ENCODE measurements at places on chromosomes 1 and 21. TPM values are rescaled to one million over a fixed set of nuclear protein-coding genes. Genes with fewer than 3 reads are reported as not detected.

GRCh38 chr21:16186742-16187141, 457.0 kb downstream of the USP25 start:
- H3K4me1 ChIP-seq = no peaks in the 10 kb centered on the region
- no peaks in the 10 kb centered on the region for H3K36me3 ChIP-seq
- no peak overlapping the region for H3K27ac ChIP-seq
- DNase-seq = peak; percentile 39
- no peak overlapping the region for H3K4me3 ChIP-seq

DNA sequence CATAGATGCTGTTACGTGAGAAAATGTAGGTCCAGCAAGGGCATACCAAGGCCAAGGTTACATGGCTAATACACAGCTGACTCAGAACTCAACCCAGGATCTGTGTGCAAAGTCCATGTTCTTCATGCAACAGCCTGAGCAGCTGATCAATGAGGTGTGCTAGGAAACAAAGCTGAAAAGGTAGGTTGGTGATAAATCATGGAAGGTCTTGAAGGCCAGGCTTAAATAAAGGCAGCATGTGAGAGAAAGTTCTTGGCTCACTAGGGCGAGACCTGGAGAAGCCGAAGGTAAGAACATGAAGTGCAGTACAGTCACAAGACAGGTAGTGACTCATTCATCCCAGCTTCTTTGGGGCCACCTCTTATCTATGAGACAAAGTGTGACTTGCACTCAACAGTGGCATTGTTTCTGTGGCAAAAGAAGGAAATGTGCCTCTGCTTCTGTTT, 33.4 kb downstream of the TLR5 start:
- DNase-seq = peak; percentile 98
- peaks cover 17% of the 10 kb centered on the region for H3K4me1 ChIP-seq
- H3K36me3 ChIP-seq = no peaks in the 10 kb centered on the region
- H3K27me3 ChIP-seq = no peaks in the 10 kb centered on the region
- peak overlapping the region; percentile 49 for H3K27ac ChIP-seq
- H3K4me3 ChIP-seq = no peak overlapping the region

DNA sequence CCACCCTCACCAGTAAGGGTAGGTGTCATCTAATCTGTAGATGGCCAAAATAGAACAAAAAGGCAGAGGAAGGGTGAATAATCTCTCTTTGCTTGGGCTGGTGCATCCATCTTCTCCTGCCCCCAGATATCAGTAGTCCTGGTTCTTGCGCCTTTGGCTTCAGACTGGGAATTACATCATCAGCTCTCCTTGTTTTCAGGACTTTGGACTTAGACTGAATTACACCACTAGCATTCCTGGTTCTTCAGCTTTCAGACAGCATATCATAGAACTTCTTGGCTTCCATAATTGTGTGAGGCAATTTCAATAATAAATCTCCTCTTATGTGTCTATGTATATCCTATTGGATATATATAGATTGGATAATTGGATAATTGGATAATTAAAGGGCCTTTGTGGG, 403.0 kb upstream of the USP24 start:
- H3K4me3 ChIP-seq = no peak overlapping the region
- H3K27ac ChIP-seq = peak overlapping the region; percentile 41
- peaks cover 10% of the 10 kb centered on the region for H3K4me1 ChIP-seq
- no peaks in the 10 kb centered on the region for H3K27me3 ChIP-seq
- DNase-seq = peak; percentile 73
- no peaks in the 10 kb centered on the region for H3K36me3 ChIP-seq

DNA sequence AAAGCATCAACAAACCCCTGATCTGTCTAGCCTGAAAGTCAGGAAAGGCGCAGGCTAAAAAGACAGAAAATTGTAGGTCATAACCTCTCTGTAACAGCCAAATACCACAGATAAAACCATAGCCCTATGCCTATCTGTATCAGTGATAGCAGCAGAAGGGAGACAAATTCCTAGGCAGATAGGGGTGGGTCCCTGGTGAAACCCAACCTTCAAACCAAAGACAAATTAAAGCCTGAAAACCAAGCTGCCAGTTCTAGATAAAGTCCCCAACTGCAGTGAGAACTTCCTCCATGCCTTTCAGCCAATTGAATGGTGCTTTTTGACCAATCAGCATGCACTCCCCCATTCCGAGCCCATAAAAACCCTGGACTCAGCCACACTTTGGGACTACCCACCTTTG, 115.3 kb downstream of the NTPCR start:
- H3K36me3 ChIP-seq = no peaks in the 10 kb centered on the region
- no peaks in the 10 kb centered on the region for H3K27me3 ChIP-seq
- H3K4me1 ChIP-seq = no peaks in the 10 kb centered on the region

GRCh38 chr1:55800503-55800902, 585.3 kb upstream of the USP24 start:
- DNase-seq = no peak
- no peaks in the 10 kb centered on the region for H3K27me3 ChIP-seq
- no peak overlapping the region for H3K27ac ChIP-seq
- H3K4me1 ChIP-seq = peaks cover 12% of the 10 kb centered on the region
- no peaks in the 10 kb centered on the region for H3K36me3 ChIP-seq

DNA sequence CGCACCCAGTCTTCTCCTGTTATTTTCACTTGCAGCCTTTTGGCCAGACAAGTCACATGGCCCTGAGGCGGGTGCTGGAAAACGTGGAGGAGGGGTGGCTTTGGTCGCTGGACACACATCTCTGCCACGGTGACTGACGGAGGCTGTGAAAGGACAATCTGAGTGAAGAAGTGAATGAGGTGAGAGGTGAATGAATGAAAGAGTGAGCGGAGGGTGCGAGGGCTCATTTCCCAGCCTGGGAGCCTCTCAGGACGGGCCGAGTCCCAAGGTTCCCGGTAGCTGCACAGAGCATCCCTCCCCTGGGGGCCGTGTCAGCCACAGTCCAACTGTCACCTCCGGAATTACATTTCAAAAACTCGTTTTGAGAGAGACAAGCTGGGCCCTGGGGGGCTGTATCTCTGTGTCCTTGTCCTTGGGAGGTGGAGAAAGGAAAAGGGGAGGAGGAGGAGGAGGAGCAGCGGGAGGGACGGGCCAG, 89.6 kb downstream of the UBIAD1 start:
- peaks cover 4% of the 10 kb centered on the region for H3K27me3 ChIP-seq
- no peak overlapping the region for H3K4me3 ChIP-seq
- no peak overlapping the region for H3K27ac ChIP-seq
- H3K4me1 ChIP-seq = peaks cover 10% of the 10 kb centered on the region

- no peaks in the 10 kb centered on the region for H3K4me1 ChIP-seq
- peak; percentile 84 for DNase-seq
- no peak overlapping the region for H3K27ac ChIP-seq
- no peak overlapping the region for H3K4me3 ChIP-seq
- no peaks in the 10 kb centered on the region for H3K27me3 ChIP-seq
These were observed 119.7 kb downstream of the UCHL5 start for GRCh38 chr1:192939440-192939839.

DNA sequence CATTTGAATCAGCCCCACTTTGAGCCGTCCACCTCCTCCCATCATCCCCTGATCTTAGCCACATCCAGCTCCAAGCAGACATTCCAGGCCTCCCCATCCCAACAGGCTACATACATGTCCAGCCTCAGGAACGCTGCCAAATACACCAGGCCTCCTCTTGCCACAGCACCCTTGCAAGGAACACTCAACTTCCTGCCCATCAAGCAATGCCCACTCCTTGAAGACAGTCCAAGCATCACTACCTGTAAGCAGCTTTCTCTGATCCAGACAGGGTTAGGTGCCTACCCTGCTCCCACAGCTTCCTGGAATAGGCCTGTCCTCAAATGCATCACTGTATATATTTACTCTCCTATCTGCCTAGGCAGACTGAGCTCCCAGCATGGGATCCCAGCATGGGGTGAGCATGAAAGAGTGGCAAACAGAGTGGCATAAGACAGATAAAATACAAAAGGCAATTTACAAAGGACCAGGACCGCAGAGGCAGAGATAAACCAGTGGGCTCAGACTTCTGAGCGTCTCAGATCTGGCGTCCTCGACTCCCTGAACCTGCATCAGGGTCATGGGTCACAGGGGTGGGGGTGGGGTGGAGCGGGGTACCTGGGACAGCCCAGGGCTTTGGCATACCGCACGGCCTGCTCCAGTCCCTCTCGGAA, 816 bp downstream of the HYI start:
- peaks cover 46% of the 10 kb centered on the region for H3K36me3 ChIP-seq
- H3K4me1 ChIP-seq = peaks cover 20% of the 10 kb centered on the region
- H3K27ac ChIP-seq = peak overlapping the region; percentile 64
- DNase-seq = peak; percentile 45

GRCh38 chr1:228280961-228281591, 73.2 kb downstream of the OBSCN start:
- no peak for DNase-seq
- no peak overlapping the region for H3K4me3 ChIP-seq
- H3K27me3 ChIP-seq = no peaks in the 10 kb centered on the region
- peaks cover 34% of the 10 kb centered on the region for H3K36me3 ChIP-seq

DNA sequence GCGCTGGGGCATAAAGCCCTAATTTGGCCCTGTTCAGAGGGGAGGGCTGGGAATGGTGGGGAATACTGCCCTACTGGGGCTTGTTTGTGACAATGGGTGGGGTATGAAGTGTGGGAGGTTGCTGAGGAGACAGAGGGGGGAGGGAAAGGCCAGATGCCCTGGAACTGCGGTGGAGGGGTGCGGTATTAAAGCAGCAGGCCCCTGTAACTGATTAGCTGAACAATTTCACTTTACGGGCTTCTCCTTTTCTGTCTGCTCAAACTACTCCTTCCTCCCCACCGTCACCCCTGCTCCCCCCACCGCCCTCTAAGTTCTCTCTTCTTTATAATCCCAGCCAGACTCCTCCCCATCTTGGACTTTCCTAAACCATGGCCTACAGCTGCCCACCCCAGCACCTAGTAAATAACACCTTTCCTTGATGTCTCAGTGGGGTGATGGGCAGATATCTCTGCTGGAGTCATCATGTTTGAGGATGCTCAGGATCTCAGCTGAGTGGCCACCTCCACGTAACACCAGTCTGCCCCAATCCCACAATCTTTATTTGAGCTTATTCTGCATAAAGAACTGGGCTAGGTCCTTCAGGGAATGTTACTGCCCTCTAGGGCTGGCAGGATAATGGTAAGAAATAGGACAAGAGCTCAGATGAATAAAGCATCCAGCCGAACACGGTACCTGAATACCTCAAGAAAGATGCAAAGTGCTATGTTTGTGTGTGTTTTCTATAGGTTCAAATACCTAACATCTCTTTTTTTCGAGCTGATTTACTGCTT, 33.5 kb downstream of the XCL1 start:
- peaks cover 5% of the 10 kb centered on the region for H3K4me1 ChIP-seq
- no peaks in the 10 kb centered on the region for H3K27me3 ChIP-seq
- DNase-seq = no peak
- H3K36me3 ChIP-seq = no peaks in the 10 kb centered on the region
- H3K27ac ChIP-seq = no peak overlapping the region

- H3K36me3 ChIP-seq = no peaks in the 10 kb centered on the region
- H3K4me1 ChIP-seq = peaks cover 11% of the 10 kb centered on the region
- no peak overlapping the region for H3K4me3 ChIP-seq
- H3K27ac ChIP-seq = peak overlapping the region; percentile 40
- no peaks in the 10 kb centered on the region for H3K27me3 ChIP-seq
- no peak for DNase-seq
These were observed 39.4 kb downstream of the C8A start for GRCh38 chr1:56894014-56894413.

- no peak overlapping the region for H3K4me3 ChIP-seq
- peaks cover 5% of the 10 kb centered on the region for H3K27me3 ChIP-seq
- H3K4me1 ChIP-seq = no peaks in the 10 kb centered on the region
- H3K27ac ChIP-seq = no peak overlapping the region
- H3K36me3 ChIP-seq = no peaks in the 10 kb centered on the region
These were observed 124.6 kb upstream of the RUNX3 start for GRCh38 chr1:25054526-25055323.

GRCh38 chr1:90133133-90133532, 138.2 kb downstream of the ZNF326 start:
- peaks cover 7% of the 10 kb centered on the region for H3K4me1 ChIP-seq
- no peak overlapping the region for H3K27ac ChIP-seq
- peak; percentile 8 for DNase-seq

Gene PRDM2
- polyA plus RNA-seq = 26.0 TPM

Gene LIPI
- polyA plus RNA-seq = 0.21 TPM

Gene SYT6
- 0.76 TPM for polyA plus RNA-seq

Gene EFNA4
- polyA plus RNA-seq = 36.0 TPM

Gene KCNJ6
- polyA plus RNA-seq = 0.39 TPM

Data from large intestine (tissue), 12 donors.